ENCODE measurements at places on chromosomes 6 and 20.

- DNase-seq = no peak
Observed at GRCh38 chr6:170111816-170112582, 178.9 kb downstream of the DLL1 start.

- no peak for DNase-seq
Observed at GRCh38 chr20:3924304-3925112, 35.3 kb downstream of the PANK2 start.

- no peak for DNase-seq
Observed at GRCh38 chr20:11350126-11351005, 567.3 kb upstream of the BTBD3 start.

DNA sequence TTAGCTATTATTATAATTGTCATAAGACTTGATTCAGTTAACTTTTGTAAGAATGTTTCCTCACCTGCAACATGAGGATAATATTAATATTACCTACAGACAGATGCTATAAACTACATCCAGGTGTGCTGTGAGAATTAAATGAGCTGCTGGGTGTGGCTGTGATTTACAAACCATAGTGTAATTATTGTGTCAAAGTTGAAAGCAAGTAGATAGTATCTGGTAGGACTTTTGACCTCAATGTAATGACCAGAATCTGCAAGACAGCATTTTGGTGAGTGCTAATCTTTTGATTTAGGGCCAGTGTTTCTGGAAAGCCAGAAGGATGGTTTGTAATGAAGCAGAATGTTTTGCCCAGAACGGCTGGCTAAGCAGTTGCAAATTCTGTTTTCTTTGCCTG, 162.5 kb downstream of the TRMT11 start:
- DNase-seq = no peak

DNA sequence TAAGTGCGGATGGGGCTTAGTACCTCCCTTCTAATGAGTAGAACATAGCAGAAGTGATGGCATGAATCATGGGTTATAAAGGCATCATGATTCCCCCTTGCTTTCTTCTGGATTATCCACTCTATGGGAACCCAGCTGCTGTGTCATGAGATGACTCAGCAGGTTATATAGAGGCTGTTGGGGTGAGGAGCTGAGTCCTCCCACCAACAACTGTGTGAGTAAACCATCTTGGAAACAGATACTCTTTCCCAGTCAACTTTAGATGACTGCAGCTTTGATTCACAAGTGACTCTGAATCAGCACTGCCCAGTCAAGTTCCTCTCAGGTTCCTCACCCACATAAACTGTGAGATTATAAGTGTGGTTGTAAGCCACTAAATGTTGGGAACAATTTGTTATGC, 46.3 kb downstream of the FAM83B start:
- no peak for DNase-seq

DNA sequence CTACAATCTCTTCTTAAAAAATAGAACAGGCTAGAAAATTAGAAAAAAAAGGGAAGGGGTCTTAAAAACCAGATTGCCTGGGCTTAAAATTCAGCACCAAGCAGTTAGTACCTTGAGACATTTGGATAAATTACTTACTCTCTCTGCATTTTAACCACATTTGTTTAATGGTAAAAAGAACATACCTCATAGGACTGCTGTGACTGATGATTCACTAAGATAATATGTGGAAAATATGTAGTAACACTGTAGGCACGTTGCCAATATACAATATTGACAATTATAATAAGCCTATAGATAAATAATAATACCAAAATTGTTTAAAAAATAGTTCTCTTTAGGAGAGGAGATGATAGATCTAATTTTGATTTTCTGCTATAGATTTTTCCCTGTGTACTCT, 750.4 kb downstream of the TENT5A start:
- no peak for DNase-seq

GRCh38 chr6:52362443-52363227, 684 bp downstream of the PAQR8 start:
- DNase-seq = peak; percentile 17

- no peak for DNase-seq
Observed at GRCh38 chr6:143939364-143939763, 68.7 kb downstream of the PLAGL1 start.

DNA sequence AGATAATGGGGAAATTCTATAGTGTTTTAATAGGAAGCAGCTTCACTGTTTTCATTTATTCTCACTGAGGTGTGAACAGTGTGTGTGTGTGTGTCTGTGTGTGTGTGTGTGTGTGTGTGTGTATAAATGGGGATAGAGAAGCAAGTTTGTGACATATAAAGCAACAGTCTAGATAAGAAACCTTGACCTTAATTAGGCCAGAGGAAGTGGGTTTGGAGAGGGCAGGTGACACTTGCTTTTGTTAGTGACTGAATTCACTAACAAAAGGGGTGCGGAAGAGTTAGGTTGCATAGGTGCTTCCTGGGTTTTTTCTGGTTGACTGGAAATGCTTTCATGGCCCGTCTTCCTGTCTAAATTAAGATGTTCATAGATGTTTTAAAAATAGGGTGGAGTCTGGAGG, 515.7 kb upstream of the FLRT3 start:
- DNase-seq = no peak

DNA sequence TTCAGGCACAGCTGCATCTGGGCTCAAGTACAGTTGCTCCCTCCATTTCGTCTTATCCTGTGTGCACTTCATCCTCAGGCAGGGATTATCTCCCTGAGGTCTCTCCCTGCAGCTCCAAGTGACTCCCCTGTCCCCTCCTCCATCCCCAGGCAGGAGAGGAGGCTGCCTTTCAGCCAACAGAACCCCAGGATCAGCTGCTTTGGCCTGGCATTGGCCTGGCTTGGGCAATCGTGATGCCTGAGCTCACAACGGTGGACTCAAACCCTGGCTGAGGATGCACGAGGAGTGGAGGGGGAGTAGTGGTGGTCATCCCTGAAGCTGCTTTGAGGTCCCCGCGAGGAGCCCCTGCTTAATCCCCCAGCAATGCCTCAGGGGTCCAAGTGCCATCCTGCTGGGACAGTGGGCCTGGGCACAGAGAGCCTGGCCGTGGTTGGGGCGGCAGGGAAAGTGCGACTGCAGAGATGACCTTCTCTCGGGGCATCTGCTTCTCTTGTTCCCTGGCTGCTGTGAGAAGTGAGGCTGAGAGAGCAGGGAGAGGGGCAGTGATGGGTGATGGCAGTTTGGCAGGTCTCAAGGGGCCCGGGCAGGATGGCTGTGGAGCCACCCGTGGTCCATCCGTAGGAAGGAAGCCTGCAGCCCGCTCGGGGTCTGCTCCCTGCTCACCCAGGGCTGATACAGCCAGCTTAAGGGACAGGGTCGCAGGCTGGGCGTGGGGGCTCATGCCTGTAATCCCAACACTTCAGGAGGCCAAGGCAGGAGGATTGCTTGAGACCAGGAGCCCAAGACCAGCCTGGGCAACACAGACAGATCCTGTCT, 6.0 kb upstream of the HRH3 start:
- DNase-seq = no peak

DNA sequence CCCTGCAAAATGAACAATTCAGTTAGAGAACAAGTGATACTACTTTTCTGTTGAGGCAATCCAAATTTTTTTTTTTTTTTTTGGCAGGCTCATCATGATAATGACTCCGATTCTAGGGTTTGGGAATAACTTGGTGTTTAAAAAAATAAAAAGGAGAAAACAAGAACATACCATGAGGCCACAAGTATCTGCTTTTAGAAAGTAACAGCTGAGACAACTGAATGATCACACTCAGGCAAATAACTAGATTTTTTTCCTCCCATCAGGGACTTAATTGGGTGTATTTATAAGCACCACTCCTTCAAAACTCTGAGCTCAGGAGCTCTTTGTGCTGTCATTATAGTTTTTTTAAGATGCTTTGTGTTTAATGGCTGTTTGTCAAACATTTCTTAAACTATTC, 29.6 kb downstream of the PAK5 start:
- DNase-seq = no peak

DNA sequence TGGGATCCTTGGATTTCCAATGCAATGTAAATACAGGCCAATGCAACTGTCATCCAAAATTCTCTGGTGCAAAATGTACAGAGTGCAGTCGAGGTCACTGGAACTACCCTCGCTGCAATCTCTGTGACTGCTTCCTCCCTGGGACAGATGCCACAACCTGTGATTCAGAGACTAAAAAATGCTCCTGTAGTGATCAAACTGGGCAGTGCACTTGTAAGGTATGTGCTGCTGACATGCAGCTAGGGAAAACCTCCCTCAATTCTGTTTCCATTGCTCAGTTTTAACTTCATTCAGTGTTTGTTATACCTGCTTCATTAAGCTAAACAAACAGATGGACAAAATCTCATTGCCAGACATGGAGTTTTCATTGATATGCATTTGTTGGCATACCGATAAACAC, 397.1 kb downstream of the ARHGAP18 start:
- DNase-seq = no peak

GRCh38 chr6:47264775-47265184, 44.9 kb downstream of the TNFRSF21 start:
- DNase-seq = no peak

DNA sequence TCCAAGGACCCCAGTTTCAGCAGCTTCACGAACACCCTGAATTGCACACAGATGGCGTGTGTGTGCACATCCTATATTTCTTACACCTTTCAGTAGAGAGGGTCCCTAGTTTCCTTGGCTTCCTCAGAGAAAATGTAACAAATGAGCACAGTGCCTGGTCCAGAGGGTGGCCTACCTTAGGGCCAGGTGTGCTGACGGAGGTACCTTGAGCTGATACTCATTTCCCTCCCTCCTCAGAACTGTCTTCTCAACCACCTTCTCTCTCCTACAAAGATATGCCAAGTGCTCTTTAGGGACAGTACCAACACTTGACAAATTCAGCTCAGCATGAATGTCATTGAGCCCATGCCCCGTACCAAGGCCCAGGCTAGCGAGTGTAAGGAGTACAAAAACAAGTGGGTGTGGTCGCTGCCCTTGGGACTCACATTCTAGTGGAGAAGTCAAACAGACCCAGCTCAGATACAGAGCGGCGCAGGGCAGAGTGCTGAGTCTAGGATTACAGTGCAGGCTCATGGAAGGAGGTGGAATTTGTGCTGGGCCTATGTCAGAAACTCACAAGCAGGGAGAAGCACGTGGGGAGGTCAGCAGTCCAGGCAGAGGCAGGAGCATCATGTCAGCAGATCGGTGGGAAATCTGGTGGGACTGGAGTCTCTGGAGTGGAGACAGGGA, 9.6 kb upstream of the BPHL start:
- no peak for DNase-seq

DNA sequence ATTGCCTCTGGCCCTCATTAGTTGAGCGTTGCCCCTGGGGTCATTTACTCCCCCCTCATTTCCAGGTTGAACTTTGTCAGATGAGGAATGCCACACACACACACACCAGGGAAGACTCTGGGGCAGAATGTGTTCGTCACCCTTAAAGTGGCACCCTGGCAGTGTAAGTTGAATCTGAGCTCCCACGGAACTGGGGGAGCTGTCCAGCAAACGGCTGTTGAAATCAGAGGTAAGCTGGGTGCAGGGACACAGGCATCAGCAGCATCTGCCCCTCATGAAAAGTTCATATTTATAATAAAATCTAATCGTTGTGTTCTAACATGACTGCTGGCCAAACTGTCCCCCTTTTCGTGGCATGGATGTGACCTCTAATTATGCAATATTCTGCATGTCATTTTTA, 4.3 kb upstream of the MC3R start:
- no peak for DNase-seq

DNA sequence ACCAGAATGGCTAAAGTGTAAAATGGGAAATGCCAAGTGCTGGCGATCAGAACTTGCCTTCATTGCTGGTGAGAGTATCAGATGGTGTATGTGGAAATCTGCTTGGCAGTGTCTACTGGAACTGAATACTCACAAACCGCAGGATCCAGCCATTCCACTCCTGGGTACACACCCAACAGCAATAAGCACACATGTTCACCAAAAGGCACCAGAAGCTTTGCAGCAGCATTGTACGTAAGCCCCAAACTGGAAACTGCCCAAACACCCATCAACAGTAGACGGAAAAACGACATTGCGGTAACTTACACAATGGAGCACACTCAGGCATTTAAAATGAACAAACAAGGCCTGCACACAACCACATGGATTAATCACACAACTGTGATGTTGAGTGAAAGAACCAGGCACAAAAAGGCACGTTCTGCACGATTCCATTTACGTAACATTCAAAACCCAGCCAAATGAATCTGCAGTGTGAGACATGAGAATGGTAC, 37.3 kb upstream of the BPIFA2 start:
- DNase-seq = no peak

- no peak for DNase-seq
Observed at GRCh38 chr20:17304774-17305173, 77.9 kb downstream of the PCSK2 start.
